ENCODE measurements at places on chromosomes 13 and 19.

GRCh38 chr19:8487137-8487851 lies 15.1 kb downstream of the PRAM1 start:
- no peak for DNase-seq

GRCh38 chr13:39189778-39190177 lies 151.5 kb downstream of the NHLRC3 start:
- DNase-seq, result no peak

DNA sequence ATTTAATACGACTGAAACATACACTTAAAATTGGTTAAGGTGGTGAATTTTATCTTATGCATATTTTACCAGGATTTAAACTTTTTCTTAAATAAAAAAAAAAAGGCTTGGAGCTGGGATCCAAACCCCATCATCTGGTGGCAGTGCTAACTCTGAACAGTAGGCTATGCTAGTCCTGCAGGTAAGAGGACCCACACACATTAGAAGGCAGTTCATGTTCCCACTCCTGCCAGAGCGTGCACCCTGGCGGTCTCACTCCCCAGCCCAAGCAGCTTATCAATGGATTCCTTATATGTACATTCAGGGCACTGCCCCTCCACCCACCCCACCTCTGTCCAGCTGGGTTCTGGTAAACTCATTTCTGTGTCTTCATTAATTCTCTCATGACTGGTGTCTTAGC lies 31.3 kb upstream of the CEBPA start:
- DNase-seq, result no peak

DNA sequence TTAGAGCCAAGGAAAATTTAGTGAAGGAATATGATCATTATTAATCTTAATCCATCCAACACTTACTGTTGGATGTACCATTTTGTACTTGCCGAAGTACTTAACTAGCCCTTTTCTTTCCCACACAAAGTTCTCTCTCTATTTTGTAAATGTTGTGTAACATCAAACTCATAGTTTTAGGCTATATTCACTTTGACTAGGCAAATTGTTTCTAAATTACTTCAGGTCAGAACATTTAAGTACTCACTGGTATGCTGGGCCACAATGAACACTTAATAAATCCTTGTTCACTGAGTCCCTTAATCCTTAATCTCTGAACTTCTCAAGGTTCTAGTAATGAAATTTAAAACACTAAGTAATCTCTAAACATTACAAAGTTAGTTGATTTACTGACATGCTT lies 49.3 kb upstream of the EEF1AKMT1 start:
- no peak for DNase-seq

DNA sequence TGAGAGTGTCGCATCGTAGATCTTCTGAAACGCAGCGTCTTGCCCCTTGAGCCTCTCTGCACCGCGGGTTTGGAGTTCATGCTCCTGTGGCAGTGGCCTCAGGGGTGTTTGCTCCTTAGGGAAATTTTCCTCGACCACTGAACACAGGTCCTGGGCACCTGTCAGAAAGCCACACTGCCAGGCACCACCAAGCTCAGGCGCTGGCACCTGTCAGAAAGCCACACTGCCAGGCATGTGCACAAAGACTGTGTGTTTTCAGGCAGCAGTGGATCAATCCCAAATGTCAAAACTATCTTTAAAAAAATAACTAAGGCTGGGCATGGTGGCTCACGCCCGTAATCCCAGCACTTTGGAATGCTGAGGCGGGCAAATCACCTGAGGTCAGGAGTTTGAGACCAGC lies 87.1 kb downstream of the ATP11A start:
- DNase-seq, result no peak

GRCh38 chr19:13133241-13133870 lies 15.3 kb downstream of the NACC1 start:
- DNase-seq, result no peak

- DNase-seq, result no peak
Observed at GRCh38 chr13:71055644-71056043, 811.4 kb downstream of the DACH1 start.

- no peak for DNase-seq
Observed at GRCh38 chr19:45231891-45232290, 13.3 kb downstream of the EXOC3L2 start.

GRCh38 chr19:13691569-13692435 lies 72.5 kb upstream of the MRI1 start:
- no peak for DNase-seq

GRCh38 chr19:1856698-1857603 lies 6.4 kb downstream of the KLF16 start:
- DNase-seq, result no peak

Measured in hindlimb muscle (tissue), 1 donor.